ENCODE measurements at places on chromosomes 13 and 19.
A peak's percentile ranks its signal among the peaks of the same experiment; 100 is the strongest.

DNA sequence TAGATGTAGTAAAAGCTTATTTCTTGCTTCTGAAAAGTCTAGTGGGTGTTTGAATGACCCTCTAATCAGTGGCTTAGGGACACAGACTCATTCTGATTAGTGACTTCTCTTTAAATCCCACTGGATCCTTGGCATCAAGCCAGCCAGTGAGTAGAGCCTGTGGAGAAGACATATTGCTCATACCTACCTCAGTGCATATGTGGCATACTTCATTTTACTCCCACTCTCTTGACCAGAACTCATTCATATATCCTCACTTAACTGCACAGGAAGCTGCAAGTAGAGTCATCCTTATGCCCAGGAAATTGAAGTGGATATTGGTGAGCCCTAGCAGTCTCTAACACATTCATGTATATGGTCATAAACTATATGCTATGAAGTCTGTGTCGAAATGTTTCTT lies 148.3 kb downstream of the PDS5B start:
- DNase-seq = peak; percentile 5

DNA sequence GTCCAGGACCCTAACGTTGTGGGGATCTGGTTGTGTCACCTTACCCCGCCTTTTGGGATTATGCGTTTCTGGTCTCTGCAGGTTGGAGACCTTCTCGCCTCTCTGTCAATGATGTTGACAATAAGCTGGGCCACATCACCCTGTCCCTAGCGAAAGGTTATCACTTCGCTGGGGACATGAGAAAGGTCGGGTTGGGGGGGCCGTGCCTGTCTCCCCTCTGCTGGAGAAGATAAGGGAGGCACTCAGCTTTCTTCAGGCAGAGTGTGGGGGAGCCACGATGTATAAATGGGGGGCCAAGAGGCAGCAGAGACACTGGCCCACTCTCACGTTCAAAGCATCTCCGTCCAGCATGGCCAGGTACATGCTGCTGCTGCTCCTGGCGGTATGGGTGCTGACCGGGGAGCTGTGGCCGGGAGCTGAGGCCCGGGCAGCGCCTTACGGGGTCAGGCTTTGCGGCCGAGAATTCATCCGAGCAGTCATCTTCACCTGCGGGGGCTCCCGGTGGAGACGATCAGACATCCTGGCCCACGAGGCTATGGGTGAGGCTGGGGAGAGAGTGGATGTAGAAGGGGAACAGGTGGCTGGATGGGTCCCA lies at the start of gene RLN3:
TSS of gene RLN3 (plus strand) at position 293 of the 595 bp plus-strand sequence. CDS start at position 350, 57 bp downstream.
- DNase-seq = no peak

DNA sequence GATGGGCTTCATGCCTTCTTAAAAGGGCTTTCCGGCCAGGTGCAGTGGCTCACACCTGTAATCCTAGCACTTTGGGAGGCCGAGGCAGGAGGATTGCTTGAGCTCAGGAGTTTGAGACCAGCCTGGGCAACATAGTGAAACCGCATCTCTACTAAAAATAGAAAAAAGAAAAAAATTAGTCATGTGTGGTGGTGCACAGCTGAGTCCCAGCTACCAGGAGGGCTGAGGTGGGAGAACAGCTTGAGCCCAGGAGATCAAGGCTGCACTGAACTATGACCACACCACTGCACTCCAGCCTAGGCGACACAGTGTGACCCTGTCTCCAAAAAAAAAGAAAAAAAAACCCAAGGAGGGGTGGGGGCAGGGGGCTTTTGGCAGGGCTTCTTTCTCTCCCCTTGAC lies 7.2 kb downstream of the CARS2 start:
- DNase-seq = no peak

- DNase-seq = peak; percentile 32
Measured at GRCh38 chr13:45341799-45342500, 967 bp upstream of the TPT1 start.

Data from HEK293T (cell line).